NCI-H460 (cell line): ENCODE measurements at places on chromosomes 7 and 10. TPM values are rescaled to one million over a fixed set of nuclear protein-coding genes. Genes with fewer than 3 reads are reported as not detected.

LLCFC1 gene
- total RNA-seq: not detected in 2 replicates

HTR7 gene
- 1.0 and 1.2 TPM in 2 replicates for total RNA-seq

ZC3HAV1L gene
- 11.4 and 12.4 TPM in 2 replicates for total RNA-seq

INHBA gene
- 2.7 and 3.1 TPM in 2 replicates for total RNA-seq

TMEM178B gene
- 9.6 and 10.9 TPM in 2 replicates for total RNA-seq

HOXA2 gene
- 1.8 and 3.0 TPM in 2 replicates for total RNA-seq

MMD2 gene
- not detected in 2 replicates for total RNA-seq

GPR26 gene
- not detected in 2 replicates for total RNA-seq

GJC3 gene
- not detected in 2 replicates for total RNA-seq

PLEKHA8 gene
- total RNA-seq: 15.5 and 18.3 TPM in 2 replicates

COL13A1 gene
- total RNA-seq: 0.15 and 0.20 TPM in 2 replicates

CNNM1 gene
- total RNA-seq: 1.8 and 2.5 TPM in 2 replicates

MYO3A gene
- not detected in 2 replicates for total RNA-seq

SLC39A12 gene
- total RNA-seq: not detected in 2 replicates

CHPF2 gene
- total RNA-seq: 33.3 and 33.7 TPM in 2 replicates

LIPF gene
- total RNA-seq: not detected in 2 replicates

LRRC18 gene
- total RNA-seq: not detected in 2 replicates

INPP5A gene
- 11.7 and 13.1 TPM in 2 replicates for total RNA-seq

CCDC146 gene
- 0.27 and 0.58 TPM in 2 replicates for total RNA-seq

ZNF212 gene
- 4.5 and 5.5 TPM in 2 replicates for total RNA-seq

WASL gene
- total RNA-seq: 30.1 and 32.4 TPM in 2 replicates

BAZ1B gene
- 72.0 and 81.9 TPM in 2 replicates for total RNA-seq

JAKMIP3 gene
- total RNA-seq: 2.0 TPM in 2 replicates

NUDT13 gene
- total RNA-seq: 6.3 and 7.1 TPM in 2 replicates

CALHM3 gene
- not detected in 2 replicates for total RNA-seq

AKR1C1 gene
- total RNA-seq: 1,075 and 1,182 TPM in 2 replicates

SLC16A9 gene
- total RNA-seq: 5.0 and 5.7 TPM in 2 replicates

C10orf53 gene
- not detected in 2 replicates for total RNA-seq

CCDC201 gene
- not detected in 2 replicates for total RNA-seq

TMEM72 gene
- not detected in 2 replicates for total RNA-seq

NPSR1 gene
- 0.29 TPM in 1 of 2 replicates, not detected in the other for total RNA-seq

SLC37A3 gene
- 30.0 and 34.4 TPM in 2 replicates for total RNA-seq

FFAR4 gene
- total RNA-seq: not detected in 2 replicates

DRGX gene
- not detected in 2 replicates for total RNA-seq

PNLIPRP3 gene
- total RNA-seq: not detected in 2 replicates

SSBP1 gene
- total RNA-seq: 360 and 362 TPM in 2 replicates

AS3MT gene
- total RNA-seq: 2.3 and 2.5 TPM in 2 replicates

LBX1 gene
- 0.10 and 0.12 TPM in 2 replicates for total RNA-seq

TNRC18 gene
- 69.8 and 80.4 TPM in 2 replicates for total RNA-seq

ENKUR gene
- total RNA-seq: 0.12 TPM in 1 of 2 replicates, not detected in the other

SHTN1 gene
- total RNA-seq: 24.6 and 27.6 TPM in 2 replicates

NKX2-3 gene
- 0.25 and 0.32 TPM in 2 replicates for total RNA-seq
